ENCODE measurements at places on chromosomes 5 and 9. TPM values are rescaled to one million over a fixed set of nuclear protein-coding genes. Genes with fewer than 3 reads are reported as not detected.

DNA sequence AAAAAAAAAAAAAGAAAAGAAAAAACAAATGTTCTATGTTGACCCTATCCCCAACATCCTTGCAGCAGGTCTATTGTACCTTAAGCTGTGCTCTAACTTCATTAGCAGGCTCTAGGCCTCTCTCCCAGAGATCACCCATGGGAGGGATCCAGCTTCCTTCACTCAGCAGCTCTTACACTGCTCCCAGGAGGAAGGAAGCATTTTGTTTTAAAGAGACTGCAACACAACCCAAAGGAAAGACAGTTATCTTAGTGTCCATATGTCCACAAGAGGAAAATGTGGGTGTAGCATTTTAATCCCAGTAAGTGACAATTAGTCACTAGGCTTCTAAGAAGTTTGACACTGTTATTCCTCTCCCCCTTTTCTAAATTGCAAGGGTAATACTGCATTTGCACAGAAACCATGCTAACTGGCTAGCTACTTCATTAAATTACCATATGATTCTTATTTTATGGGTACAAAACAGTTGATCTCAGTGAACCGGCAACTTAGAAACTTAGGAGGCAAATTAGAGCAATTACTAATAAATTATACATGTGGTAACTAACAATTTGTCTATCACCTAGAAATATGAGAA lies 58.8 kb downstream of the MARCHF3 start:
- H3K36me3 ChIP-seq: no peaks in the 10 kb centered on the region
- no peaks in the 10 kb centered on the region for H3K27me3 ChIP-seq
- H3K27ac ChIP-seq: peak overlapping the region; percentile 85
- no peak for DNase-seq

- DNase-seq: peak; percentile 76
- H3K36me3 ChIP-seq: no peaks in the 10 kb centered on the region
- H3K4me1 ChIP-seq: peaks cover 36% of the 10 kb centered on the region
- H3K4me3 ChIP-seq: no peak overlapping the region
Measured at GRCh38 chr9:76576344-76576743, 117.4 kb downstream of the GCNT1 start.

DNA sequence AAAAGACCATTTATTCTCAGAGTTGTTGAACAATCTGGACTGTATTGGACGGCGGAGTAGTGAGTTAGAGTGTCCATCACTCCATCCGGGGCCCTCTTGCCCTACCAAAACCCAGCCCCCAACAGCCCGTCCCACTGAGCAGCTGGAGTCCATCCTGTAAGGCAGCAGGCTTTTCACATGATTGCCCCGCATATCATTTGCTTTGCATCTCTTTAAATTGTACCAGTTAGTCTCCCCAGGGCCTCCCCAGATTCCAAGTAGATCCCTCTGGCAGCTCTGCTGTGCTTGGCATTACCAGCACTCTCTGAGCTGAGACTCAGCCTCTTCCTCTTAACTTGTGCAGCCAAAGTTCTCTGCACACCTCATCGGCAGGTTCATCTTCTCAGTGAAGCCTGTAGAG lies 48.6 kb upstream of the ADCY2 start:
- DNase-seq: no peak
- no peaks in the 10 kb centered on the region for H3K36me3 ChIP-seq
- H3K4me3 ChIP-seq: no peak overlapping the region

Gene LCN15
- not detected for total RNA-seq

Gene SPATA9
- total RNA-seq: 2.1 TPM

DNA sequence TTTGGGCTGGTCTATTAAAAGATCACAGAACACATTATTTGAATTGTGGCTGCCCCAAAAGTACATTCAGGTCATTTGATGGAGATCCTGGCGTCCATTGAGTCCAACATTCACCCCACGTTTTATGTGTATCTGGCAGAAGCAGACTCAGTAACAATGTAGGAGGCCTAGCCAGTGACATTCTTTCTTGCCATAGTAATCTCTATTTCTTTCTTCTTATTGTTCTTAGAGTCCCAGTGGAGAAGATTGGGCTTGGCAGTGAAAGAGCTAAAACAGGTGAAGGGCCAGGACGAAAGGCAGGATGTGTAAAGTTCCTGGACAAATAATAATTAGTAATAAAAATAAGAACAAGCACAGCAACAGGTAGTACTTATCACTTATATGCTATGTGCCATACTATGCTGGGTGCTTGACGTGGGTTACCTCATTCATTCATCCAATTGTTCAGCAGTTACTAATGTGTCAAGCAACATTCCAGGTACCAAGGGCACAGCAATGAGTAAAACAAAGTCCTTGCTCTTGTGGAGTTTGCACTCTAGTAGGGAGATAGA lies 12.6 kb upstream of the ANKH start:
- no peaks in the 10 kb centered on the region for H3K27me3 ChIP-seq
- no peak for DNase-seq
- H3K4me1 ChIP-seq: no peaks in the 10 kb centered on the region
- H3K36me3 ChIP-seq: no peaks in the 10 kb centered on the region
- H3K27ac ChIP-seq: no peak overlapping the region
- H3K4me3 ChIP-seq: no peak overlapping the region

Gene LEAP2
- total RNA-seq: 0.70 TPM

DNA sequence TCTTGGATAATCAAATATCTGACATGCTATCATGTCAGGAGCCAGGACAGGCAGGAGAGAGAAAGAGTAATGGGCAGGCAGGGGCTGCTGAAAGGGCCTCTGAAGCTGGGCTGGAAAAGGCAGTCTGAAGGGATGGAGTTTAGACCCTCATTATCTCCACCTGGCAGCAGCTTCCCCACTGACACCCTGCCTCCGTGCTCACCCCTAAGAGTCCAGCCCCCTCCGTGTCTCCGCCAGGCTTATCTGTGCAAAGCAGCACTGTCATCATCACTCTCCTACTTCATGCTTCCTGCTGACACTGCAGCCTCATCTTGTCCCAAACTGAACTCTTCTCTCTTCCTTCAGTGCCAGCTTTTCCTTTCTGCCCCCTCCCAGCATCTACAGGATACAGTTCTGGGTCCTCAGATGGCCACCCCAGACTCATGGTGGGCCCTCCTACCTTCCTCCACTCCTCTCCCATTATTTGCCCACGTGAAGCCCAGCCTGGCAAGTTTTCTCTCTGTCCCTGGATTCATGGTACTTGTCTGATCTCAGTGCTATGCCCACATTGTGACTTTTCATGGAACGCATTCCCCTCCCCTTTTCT lies 70.9 kb upstream of the KLF9 start:
- H3K27ac ChIP-seq: no peak overlapping the region
- H3K4me3 ChIP-seq: no peak overlapping the region
- no peaks in the 10 kb centered on the region for H3K4me1 ChIP-seq
- no peaks in the 10 kb centered on the region for H3K36me3 ChIP-seq

DNA sequence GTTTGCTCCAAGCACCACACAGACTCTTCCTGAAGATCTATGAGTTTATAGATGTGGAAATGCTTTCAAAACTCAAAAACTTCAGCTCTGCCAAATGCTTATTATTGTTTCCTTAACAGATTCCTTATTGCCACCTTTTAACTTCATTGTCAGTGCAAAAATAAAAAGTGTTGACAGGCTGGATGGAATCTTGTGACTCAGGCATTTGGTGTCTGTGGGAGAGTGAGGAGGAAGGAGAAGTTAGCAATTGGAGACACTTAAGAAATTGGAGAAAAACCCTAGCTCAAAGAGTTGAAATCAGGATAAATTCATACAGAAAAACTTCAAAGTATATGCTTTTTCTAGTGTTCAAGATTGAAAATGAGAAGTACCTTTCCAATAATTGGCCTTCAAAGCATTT lies 140.6 kb upstream of the PUM3 start:
- no peak overlapping the region for H3K27ac ChIP-seq
- no peak overlapping the region for H3K4me3 ChIP-seq
- no peaks in the 10 kb centered on the region for H3K27me3 ChIP-seq
- DNase-seq: no peak

GRCh38 chr9:91857291-91858212 lies 92.5 kb downstream of the ROR2 start:
- no peak for DNase-seq
- no peak overlapping the region for H3K27ac ChIP-seq
- no peaks in the 10 kb centered on the region for H3K36me3 ChIP-seq
- H3K4me3 ChIP-seq: no peak overlapping the region

Gene RELL2
- 6.6 TPM for total RNA-seq

DNA sequence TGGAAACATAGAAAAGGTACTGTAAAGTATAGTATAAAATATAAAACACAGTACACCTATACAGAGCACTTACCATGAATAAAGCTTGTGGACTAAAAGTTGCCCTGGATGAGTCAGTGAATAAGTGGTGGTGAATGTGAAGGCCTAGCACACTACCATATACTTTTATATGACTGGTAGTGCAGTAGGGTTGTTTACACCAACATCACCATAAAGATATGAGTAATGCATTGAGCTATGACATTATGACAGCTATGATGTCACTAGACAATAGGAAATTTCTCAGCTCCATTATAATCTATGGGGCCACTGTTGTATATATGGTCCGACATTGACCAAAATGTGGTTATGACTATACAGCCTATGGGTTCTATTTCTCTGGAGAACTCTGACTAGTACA lies 291.8 kb upstream of the ACTBL2 start:
- no peaks in the 10 kb centered on the region for H3K36me3 ChIP-seq
- no peak overlapping the region for H3K27ac ChIP-seq
- no peak for DNase-seq
- no peak overlapping the region for H3K4me3 ChIP-seq
- no peaks in the 10 kb centered on the region for H3K4me1 ChIP-seq
- no peaks in the 10 kb centered on the region for H3K27me3 ChIP-seq

GRCh38 chr9:34568774-34569173 lies 20.8 kb downstream of the CNTFR start:
- H3K27me3 ChIP-seq: no peaks in the 10 kb centered on the region
- DNase-seq: no peak
- no peak overlapping the region for H3K4me3 ChIP-seq
- no peaks in the 10 kb centered on the region for H3K36me3 ChIP-seq

DNA sequence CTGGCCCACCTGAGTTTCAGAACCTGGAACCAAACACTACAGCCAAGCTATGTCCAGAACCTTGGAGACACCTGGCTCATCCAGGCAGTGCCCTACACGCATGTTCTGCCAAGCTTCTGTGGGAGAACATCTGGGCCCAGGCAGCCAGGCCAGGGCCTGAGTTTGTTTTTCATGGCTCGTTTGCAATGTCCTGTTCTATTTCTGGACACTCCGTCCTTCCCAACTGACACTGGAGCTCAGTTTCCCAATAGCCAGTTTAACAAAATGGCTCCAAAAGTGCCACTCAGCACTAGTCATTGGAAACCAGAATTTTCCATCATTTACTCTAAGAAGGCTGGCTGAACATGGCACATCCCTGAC lies 38.6 kb downstream of the SH3RF2 start:
- DNase-seq: no peak
- no peak overlapping the region for H3K27ac ChIP-seq
- no peaks in the 10 kb centered on the region for H3K36me3 ChIP-seq
- no peaks in the 10 kb centered on the region for H3K4me1 ChIP-seq

Gene CSF1R
- total RNA-seq: 4.9 TPM

GRCh38 chr5:4627131-4627530 lies 513.0 kb upstream of the ADAMTS16 start:
- no peak overlapping the region for H3K4me3 ChIP-seq
- no peaks in the 10 kb centered on the region for H3K27me3 ChIP-seq
- no peak overlapping the region for H3K27ac ChIP-seq
- no peak for DNase-seq
- no peaks in the 10 kb centered on the region for H3K4me1 ChIP-seq

Gene FOXD4L4
- not detected for total RNA-seq
